ENCODE measurements at places on chromosomes 16 and 17.

- no peak for DNase-seq
Measured at GRCh38 chr17:50663812-50664374, 29.2 kb downstream of the ABCC3 start.

GRCh38 chr17:2405247-2405926 is 4.5 kb upstream of the MNT start:
- no peak for DNase-seq

DNA sequence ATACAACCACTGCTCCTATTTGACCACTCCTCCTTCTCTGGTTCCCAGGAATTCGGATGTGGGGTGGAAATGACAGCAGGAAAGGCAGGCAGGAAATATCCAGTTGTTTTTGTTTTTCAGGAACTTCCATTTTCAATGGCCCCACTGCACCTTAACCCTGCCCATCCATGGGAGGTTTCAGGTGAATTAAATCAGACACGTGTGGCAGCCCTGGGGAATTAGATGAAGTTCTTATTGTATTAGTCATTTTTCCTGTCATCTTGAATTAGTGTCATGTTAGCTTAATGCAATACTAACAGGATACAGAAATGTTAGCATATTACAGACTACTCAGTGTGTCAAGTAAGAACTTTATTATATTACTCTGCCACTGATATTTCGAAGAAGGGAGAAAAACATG is 146.4 kb downstream of the CHD9NB start:
- DNase-seq: no peak

GRCh38 chr17:73932216-73932749 is 271.2 kb upstream of the RPL38 start:
- DNase-seq: no peak

- no peak for DNase-seq
Measured at GRCh38 chr17:15348021-15348420, 6.6 kb upstream of the TEKT3 start.

DNA sequence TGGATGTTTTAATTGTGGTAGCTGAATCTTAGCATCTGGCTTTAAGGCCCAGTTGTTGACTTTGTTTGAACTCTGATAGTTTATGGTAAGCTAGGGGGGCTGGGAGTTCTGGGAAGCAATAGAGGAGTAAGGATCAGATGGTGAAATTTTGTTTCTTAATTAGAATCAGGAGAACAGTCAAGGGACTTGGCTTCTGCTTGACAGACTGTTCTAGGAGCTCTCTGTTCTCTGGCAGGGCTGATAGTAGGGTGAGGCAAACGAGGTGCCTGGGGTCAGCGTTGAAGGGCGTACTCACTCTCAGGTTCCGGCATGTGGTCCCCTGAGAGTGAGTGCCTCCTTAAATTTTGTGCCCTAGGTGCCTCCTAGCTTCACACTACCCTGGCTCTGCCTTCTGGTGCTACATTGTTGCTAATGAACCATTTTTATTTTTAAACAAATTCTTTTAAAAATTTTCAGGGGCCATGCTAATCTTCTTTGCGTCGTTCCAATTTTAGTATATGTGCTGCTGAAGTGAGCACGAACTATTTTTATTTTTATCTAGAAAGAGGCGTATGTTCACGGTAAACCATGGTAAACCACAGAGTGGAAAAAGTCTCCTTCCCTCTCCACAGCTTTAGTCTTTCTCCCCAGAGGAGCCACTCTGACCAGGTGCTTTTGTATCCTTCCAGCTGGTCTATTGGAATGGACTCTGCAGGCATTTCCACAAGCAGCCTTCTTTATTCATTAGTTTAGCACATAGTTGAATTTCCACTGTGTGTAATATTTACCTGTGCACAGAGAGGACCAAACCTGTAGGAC is 19.7 kb downstream of the SLC7A6 start:
- no peak for DNase-seq

- no peak for DNase-seq
Measured at GRCh38 chr16:21001262-21001661, 100.7 kb downstream of the LYRM1 start.

- no peak for DNase-seq
Measured at GRCh38 chr17:64356304-64356686, 34.4 kb downstream of the PECAM1 start.

DNA sequence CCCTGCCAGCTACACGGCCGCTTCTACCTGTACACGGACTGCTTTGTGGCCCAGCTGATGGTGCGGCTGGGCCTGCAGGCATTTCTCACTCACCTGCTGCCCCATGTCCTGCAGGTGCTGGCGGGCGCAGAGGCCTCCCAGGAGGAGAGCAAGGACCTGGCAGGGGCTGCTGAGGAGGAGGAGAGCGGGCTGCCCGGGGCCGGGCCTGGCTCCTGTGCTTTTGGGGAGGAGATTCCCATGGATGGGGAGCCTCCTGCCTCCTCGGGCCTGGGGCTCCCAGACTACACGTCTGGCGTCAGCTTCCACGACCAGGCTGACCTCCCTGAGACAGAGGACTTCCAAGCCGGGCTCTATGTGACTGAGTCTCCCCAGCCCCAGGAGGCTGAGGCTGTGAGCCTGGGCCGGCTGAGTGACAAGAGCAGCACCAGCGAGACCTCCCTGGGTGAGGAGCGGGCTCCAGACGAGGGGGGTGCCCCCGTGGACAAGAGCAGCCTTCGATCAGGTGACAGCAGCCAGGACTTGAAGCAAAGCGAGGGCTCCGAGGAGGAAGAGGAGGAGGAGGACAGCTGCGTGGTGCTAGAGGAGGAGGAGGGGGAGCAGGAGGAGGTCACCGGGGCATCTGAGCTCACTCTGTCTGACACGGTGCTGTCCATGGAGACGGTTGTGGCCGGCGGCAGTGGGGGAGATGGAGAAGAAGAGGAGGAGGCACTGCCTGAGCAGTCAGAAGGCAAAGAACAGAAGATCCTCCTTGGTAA is 3.5 kb downstream of the WDR81 start:
- no peak for DNase-seq

DNA sequence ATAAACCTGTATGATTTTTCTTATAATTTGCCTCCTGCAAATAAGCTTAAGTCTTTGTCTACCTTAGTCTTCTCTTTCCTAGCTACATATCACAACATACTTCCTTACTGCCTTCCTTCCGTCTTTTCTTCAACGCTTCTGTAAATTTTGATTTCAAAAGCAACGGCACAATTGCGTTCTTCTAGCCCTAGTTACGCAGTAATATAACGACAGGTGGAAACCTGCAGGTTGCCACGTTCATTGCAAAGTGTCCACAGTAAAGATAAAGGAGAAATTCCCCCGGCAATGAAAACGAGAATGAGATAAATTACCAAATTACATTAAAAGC is 546 bp upstream of the PSMD7 start:
- no peak for DNase-seq

GRCh38 chr16:22804893-22805292 is 9.1 kb upstream of the HS3ST2 start:
- DNase-seq: no peak

DNA sequence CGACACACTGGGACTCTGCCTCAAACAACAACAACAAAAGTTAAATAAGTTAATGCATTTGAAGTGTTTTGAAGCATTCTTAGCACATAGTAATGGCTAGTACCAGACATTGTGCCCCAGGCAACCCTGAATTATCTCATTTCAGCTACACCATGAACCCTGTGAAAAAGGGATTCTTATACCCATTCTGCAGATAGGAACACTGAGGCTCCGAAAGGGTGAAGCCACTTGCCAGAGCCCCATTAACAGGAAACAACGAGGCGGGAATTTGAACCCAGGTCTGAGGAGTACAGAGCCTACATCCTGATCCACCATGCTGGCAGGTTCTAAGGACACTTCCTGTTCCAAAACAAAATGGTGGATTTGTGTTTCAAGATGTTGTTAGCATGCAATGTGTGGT is 9.2 kb downstream of the GPR139 start:
- DNase-seq: no peak

GRCh38 chr16:80324371-80324770 is 216.4 kb upstream of the DYNLRB2 start:
- DNase-seq: no peak

GRCh38 chr16:66903544-66904427 is 14.9 kb downstream of the CDH16 start:
- DNase-seq: no peak

GRCh38 chr16:57255686-57256415 is 10.8 kb downstream of the ARL2BP start:
- DNase-seq: no peak

- no peak for DNase-seq
Measured at GRCh38 chr16:78285437-78285922, 186.0 kb downstream of the WWOX start.

- no peak for DNase-seq
Measured at GRCh38 chr17:17653343-17653742, 27.9 kb upstream of the RAI1 start.

GRCh38 chr17:63993368-63993985 is 4.7 kb upstream of the PRR29 start:
- no peak for DNase-seq

GRCh38 chr16:1080801-1081733 is 8.5 kb downstream of the SSTR5 start:
- no peak for DNase-seq

- DNase-seq: no peak
Measured at GRCh38 chr17:80760511-80760911, 215.9 kb downstream of the RPTOR start.

GRCh38 chr16:79329166-79329521 is 271.4 kb downstream of the MAF start:
- no peak for DNase-seq

GRCh38 chr17:29624586-29624985 is 1.9 kb upstream of the CORO6 start:
- no peak for DNase-seq

DNA sequence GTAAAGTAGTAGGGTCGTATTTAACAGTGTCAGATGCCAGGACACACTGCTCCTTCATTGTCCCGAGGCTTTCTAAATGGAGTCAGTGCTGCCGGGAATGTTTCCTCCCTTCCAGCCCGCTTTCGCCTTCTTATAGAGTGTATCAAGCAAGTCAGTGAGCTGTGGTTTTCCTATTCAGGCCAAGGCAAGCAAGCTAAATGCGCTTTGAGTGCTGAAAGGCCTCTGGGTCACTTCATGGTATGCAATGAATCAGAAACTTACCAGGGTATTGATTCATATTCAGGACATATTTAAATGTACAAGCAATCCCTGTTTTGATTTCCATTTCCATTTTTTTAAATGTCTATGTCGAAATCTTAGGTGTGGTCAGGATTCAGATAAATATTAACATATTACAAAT is 327.9 kb upstream of the SOX9 start:
- DNase-seq: no peak

GRCh38 chr16:86067936-86068335 is 169.0 kb downstream of the IRF8 start:
- DNase-seq: no peak

DNA sequence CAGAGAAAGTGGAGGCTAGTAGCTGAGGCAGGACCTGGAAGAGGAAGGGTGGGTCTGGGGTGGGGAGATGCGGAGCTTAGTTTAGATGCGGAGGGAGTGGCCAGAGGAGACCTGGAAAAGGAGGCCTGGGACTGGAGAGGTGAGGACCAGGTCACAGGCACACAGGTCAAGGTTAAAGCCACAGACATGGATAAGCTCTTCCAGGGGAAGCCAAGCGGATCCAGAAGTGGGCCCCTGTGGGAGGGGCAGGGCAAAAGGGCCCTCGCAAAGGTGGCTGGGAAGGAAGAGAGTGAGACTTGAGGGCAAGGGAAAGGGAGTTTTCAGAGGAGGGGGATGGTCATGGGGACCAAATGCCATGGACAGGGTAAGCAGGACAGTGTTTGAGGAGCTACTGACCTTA is 13.9 kb upstream of the MLLT6 start:
- DNase-seq: no peak

DNA sequence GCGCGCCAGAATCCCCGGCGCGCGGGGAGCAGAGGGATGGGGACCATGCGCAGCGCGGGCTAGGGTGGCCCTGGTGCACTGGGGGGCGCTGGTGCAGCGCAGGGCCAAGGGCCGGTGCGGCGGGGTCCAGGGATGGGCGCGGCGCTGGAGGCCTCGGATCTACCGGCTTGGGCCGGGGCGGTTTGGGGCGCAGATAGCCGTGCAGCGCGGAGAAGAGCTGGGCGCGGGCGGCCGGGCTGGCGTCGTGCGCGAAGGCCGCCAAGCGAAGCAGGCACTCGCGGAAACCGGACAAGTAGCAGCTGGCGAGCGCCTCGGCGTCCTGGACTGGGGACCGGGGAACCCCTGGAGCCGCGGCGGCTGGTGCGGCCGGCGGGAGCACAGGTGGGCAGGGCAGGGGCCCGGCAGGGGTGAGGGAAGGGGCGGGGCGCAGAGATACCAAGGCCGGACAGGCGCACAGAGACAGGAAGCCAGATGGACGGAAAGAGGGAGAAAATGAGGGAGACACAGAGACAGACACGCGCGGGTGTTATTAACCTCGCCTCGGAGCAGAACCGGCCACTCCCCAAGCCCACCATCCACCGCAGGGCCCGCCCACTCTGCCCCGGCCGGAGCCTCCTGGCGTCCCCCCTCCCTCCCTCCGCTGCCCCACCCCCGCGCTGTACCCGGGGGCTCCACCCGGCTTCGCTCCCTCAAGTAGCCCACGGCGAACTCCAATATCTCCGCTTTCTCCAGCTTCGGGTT is 2.1 kb downstream of the HES7 start:
- DNase-seq: no peak
